ENCODE measurements at places on chromosomes 5 and 9.

GRCh38 chr5:11540112-11540511, 364.1 kb downstream of the CTNND2 start:
- no peak for DNase-seq

DNA sequence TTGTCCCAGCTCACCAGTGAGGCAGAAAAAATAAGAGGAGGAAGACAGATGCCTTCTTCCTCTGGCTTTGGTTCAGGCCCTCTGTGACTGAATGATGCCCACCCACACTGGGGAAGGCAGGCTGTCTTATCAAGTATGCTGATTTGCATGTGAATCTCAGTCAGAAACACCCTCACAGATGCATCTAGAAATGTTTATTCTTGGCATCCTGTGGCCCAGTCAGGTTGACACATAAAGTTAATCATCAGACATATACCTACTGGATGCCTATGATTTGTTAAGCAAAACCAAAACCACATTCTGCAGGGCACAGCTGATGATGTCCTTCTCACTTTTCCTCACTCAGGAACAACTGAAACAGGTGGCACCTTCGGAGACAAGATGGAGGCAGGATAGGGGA, 243.4 kb upstream of the KCNN2 start:
- DNase-seq, result no peak

DNA sequence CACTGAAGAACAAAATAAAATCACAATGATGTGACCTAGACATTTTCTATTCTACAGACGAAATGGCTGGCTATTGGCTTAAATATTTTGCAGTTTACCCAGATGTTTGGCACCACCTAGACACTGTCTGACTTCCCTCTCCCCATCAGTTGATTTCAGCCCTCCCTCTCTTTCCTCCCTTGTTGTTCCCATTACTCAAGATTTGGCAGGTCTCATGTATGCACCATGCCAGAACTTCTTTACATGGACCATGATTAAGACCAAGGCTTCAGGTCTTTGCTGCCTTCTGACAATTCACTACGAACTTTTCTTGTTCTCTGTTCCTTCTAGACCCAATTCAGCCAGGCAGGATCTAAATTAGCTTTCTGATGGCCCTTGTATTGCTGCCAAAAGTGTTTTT, 66.6 kb upstream of the GDNF start:
- no peak for DNase-seq

DNA sequence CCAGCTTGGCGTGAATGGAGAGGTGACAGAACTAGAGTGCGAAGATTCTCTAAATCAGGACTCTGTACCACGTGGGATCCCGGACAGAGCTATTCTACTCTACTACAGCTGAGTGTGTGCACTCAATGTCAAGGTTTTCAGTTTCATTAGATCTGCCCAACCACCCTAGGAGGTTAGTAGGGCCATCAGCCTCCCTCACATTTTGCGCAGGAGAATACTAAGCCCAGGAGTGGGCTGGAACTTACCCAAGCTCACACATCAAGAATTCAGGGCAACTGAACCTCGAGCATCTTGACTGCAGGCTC, 68.3 kb upstream of the TBC1D2 start:
- DNase-seq, result no peak

- DNase-seq, result no peak
These were observed 13.6 kb downstream of the ROPN1L start for GRCh38 chr5:10455277-10455670.

DNA sequence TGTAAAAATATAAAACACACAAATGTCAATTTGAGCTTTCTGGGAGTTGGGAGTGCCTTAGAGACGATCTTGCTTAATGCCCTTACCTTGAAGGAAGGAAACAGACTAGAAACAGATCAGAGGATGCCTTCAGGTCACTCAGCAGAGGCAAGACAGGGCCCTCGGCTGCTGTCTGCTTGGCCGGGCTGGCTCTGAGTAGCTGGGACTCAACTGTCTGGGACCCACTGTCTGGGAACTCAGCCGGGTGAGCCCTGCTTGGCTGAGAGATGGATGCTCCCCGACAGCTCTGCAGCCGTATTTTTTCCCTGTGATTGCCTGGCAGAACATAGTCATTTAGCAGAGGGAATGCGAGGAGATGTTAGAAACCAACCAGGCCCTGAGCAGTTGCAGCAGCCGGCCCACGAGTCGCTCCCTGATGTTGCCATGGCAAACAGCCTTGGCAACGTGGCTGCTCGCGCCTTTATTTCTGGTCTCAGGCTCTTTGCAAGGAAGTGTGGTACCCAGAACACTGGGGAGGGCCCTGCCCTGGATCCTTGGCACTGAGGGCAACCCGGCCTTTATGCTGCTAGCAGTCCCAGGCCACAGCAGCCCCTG, 10.9 kb downstream of the PPARGC1B start:
- no peak for DNase-seq

GRCh38 chr5:98454904-98455303, 318.6 kb upstream of the RGMB start:
- no peak for DNase-seq

- DNase-seq, result no peak
These were observed 33.0 kb upstream of the ARHGAP26 start for GRCh38 chr5:142737179-142737578.

GRCh38 chr9:89491694-89492093, 6.2 kb downstream of the SEMA4D start:
- no peak for DNase-seq

GRCh38 chr5:33936381-33937016, at the start of gene RXFP3:
Gene RXFP3 (plus strand): TSS chr5:33936386. CDS start chr5:33936741, 355 bp downstream.
- peak; percentile 20 for DNase-seq

- DNase-seq, result no peak
These were observed 28.0 kb upstream of the NFIL3 start for GRCh38 chr9:91451431-91452270.

- DNase-seq, result no peak
These were observed 35.9 kb upstream of the LRRC70 start for GRCh38 chr5:62542720-62543119.

DNA sequence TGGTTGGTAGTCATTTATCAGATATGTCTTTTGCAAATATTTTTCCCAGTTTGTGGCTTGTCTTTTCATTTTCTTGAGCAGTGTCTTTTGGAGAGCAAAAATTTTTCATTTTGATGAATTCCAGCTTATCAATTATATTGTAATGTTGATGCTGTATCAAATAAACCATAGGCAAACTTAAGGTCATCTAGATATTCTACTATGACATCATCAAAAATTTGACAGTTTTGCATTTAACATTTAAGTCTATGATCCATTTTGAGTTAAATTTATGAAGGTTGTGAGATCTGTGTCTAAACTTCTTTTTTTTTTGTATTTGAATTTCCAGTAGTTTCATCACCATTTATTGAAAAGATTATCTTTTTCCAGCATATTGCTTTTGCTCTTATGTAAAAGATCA, 505.5 kb upstream of the COX7C start:
- no peak for DNase-seq

- DNase-seq, result no peak
These were observed 251.6 kb downstream of the IRX2 start for GRCh38 chr5:2499917-2500316.
